ENCODE measurements at places on chromosomes 12 and 14. TPM values are rescaled to one million over a fixed set of nuclear protein-coding genes. Genes with fewer than 3 reads are reported as not detected.

- peak; percentile 41 for DNase-seq
Measured at GRCh38 chr14:95265106-95266094, 54.3 kb downstream of the CLMN start.

KRT82 gene
- not detected for total RNA-seq

GRCh38 chr14:57329833-57330232 is 60.6 kb upstream of the NAA30 start:
- no peak for DNase-seq

GRCh38 chr14:94382099-94382715 is 6.2 kb downstream of the SERPINA1 start:
- no peak for DNase-seq

DNA sequence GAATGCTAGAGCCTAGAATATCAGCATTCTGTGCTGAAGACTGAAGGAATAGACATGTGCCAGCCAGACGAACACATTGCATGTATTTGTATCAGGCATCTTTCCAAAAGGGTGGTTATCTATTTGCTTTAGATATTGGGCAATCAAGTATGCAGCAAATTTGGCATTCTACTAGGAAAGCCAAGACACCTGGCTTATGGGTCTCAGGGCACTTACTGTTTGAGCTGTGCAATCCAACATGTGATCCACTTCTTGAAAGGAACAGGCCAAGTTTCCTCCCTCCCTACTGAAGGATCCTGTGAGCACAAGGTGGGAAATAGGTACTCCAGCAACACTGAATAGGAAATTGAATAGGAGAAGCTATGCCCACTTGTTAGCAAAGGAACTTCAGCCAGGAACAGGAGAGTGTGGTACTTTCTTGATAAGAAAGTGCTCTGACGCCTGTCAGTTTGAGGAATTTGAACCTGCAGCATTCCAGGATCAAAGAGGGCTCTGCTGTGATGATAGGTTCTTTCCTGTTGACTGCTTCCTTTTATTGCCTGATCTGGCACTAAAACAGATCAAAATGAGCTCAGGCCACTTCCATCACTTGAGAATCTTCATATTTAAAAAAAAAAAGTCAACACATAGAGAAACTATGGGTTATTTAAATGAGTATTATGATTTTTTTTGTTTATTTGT is 20.6 kb downstream of the OR6S1 start:
- no peak for DNase-seq

PPP1R3E gene
- total RNA-seq = 4.0 TPM

TRMT5 gene
- total RNA-seq = 7.6 TPM

DNA sequence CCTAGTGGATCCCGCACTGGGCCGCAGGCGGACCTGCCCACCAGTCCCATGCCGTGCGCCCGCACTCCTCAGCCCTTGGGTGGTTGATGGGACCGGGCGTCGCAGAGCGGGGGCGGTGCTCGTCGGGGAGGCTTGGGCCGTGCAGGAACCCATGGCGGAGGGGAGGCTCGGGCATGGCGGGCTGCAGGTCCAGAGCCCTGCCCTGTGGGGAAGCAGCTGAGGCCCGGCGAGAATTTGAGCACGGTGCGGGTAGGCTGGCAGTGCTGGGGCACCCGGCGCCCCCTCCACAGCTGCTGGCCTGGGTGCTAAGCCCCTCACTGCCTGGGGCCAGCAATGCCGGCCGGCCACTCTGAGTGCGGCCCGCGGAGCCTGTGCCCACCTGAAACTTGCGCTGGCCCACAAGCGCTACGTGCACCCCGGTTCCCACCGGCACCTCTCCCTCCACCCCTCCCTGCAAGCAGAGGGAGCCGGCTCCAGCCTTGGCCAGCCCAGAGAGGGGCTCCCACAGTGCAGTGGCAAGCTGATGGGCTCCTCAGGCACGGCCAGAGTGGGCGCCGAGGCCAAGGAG is 100.8 kb downstream of the PLEKHA5 start:
- DNase-seq = no peak
